ENCODE measurements at places on chromosomes 3 and 15. TPM values are rescaled to one million over a fixed set of nuclear protein-coding genes. Genes with fewer than 3 reads are reported as not detected.

CPB1 gene
- polyA plus RNA-seq, result not detected

TRPM1 gene
- not detected for polyA plus RNA-seq

EXD1 gene
- not detected for polyA plus RNA-seq

INSYN1 gene
- polyA plus RNA-seq, result 4.7 TPM

CEMIP gene
- polyA plus RNA-seq, result 1.9 TPM

MINDY4B gene
- not detected for polyA plus RNA-seq
